Activated CD4-positive, alpha-beta T cell treated with anti-CD3 and anti-CD28 coated beads, Interleukin-10, Interleukin-2, amounts not matched to agents 100 ng/mL and 50 ng/mL, durations not matched to agents 16 hours and 8 hours (primary cell): ENCODE measurements at places on chromosomes 3 and 15.
A peak's percentile ranks its signal among the peaks of the same experiment; 100 is the strongest.

GRCh38 chr3:137304313-137305056 is 346.7 kb downstream of the IL20RB start:
- DNase-seq = no peak

DNA sequence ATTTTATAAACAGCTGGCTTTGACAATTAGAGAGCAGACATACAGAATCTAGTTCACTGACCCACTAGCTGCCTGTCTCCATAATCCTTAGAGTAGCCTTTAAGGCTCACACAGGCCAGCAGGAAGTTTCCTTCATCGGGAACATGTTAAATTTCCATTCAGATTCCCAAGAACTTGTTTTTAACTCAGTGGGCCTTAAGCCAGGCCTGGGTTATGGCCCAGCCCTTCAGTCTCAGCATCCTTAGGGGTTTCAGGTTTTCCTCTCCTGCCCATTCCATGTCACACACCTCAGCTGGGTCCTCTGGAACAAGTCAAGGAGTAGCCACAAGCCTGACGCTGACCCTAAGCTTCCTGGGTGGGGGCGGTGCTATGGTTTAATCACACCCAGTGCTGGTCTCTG is 15.0 kb downstream of the CDAN1 start:
- DNase-seq = no peak

DNA sequence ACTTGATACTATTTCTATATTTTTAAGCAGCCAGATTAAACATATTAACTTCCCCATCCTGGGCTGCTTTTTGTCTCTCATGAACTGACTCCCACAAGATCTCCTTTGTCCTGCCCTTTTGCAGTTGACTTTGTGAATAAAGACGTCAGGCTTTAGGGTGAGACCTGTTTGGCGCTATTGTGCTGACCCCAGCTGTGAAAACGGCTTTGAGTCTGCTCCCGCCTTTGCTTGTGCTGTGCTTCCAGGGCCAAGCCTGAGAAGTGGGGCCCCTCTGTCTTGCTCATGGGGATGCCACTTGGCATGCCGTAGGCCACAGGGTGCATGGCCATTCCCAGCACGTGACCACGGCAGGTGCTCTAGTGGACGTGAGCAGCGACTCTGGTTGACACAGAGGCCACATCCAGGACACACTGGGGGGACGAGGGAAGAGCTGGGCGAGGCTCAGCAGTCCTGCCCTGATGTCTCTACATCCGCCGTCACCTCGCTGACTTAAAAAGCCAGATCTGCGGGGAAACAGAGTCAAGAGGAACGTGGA is 268.9 kb upstream of the LYSMD4 start:
- DNase-seq = no peak

DNA sequence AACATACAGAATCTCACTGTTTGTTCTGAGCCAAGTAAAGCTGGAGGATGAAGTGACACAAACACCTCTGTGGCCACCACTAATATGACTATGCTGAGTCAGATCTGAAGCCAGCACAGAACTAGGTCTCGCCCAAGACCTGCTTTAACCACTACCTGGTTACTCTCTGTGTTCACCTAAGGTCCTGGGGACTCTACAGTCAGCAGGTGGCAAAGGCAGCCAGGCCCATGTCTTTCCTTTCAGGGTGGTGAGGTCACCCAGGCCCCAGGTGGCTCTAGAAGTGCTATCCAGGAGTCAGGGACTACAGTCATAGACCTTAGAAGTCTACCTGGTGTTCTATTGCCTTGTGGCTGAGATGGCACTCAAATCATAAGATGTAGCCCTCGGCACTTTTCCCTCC is 287.9 kb upstream of the ARRDC4 start:
- no peak for DNase-seq

DNA sequence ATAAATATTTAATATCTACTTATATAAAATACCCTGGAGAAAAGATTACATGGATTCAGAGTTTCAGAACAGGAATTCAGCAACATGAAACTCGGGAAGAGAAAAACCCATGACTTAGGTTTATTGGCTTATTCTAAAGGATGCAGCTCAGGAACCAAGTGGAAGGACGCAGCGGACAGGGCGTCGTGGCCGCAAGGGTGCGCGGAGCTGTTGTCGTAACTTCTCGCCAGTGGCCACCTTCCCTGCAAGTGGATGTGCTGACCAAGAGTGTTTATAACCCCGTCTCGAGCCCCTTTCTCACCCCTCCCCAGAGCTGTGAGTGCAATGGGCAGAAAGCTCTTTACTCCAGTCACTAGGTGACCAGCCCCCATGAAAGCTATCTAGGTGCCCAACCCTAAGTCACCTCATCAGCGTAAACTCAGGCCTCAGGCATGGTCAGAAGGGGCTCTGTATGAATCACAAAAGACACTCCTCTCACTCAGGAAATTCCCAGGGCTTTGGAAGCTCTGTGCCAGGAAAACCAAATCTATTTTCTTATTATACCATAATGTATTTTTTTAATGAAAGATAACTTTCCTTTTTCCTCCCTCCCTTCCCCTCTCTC is 77.3 kb downstream of the CHRNA7 start:
- no peak for DNase-seq

DNA sequence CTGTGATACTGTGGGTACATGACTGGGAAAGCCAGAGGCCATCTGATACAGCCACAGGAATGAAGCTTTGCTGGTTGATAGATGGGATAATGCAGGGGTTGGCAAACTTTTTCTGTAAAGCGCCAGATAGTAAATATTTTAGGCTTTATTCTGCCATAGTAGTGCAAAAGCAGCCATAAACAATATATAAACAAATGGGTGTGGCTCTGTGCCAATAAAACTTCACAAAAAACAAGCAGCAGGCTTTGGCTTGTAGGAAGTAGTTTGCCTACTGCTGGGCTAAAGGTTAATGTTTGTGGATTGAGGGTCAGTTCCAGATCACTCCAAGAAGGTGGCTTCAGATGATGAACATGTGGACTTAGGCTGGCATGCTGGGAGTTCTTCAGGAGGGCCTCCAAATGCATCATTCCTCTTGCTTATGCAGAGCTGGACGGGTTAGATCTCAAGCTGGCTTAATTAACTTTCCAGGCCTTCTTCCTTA is 305.7 kb downstream of the RPLP1 start:
- DNase-seq = no peak

DNA sequence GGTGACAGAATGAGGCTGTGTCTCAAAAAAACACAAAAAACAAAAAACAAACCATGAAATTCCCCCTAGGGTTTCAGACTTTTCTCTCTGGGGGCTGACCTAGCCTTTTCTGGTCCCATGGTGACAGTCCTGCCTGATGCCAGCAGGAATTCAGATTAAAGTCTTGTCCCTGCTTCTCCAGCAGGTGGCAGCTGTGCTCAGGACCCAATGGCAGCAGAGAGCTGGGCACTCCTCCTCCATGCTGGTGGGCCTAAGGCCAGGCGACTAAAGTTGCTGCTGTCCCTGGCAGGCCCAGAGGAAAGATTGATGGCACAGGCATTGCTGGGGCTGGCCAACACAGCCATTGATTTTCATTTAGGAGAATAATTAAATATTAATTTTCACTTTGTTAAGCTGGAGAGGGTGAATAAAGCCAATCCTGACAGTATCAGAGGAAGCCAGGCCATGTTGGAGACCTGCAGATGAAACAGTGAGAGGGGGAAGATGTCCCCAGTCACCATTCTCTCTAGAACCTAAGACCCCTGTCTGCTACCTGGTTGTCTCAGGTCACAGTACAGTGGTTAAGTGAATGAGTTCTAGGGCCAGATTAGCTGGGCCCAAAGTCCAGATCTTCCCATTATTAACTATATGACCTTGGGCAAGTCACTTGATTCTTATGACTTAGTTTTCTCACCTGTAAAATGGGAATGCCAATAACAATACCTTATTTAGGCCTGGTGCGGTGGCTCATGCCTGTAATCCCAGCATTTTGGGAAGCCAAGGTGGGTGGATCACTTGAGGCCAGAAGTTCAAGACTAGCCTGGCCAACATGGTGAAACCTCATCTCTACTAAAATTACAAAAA is 7.1 kb downstream of the CELF6 start:
- peak; percentile 72 for DNase-seq

DNA sequence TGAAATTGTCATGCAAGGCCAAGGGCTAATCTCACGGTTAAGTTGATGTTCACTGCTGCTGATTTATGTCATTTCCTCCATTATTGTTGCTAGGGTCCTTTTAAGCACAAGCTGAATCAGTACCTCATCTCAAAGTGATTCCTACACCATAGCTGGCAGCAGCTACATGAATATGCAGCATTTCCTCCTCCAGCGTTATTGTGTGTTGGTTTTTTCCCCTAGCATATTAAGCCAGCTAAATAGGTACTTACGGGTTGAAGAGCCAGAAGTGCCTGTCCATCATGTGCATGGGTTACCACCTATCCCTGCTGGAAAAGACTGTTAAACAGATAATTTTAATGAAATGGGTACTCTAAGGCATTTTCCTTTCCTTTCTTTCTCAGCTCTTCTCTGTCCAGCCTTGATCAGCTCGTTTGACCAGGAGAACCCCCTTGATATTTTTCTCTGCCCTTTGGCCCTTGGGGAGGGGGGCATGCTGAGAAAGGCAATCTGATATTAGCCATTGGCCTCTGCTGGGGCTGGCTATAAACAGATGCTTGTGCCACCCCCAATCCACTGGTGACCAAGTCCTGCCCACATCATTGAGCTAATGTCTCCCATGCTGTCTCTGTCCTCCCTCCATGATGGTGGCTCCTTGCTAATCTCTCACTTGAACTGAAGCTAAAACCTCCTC is 115.6 kb upstream of the PLXNA1 start:
- no peak for DNase-seq

- no peak for DNase-seq
Observed at GRCh38 chr3:126696701-126697267, 7.3 kb upstream of the CHCHD6 start.

DNA sequence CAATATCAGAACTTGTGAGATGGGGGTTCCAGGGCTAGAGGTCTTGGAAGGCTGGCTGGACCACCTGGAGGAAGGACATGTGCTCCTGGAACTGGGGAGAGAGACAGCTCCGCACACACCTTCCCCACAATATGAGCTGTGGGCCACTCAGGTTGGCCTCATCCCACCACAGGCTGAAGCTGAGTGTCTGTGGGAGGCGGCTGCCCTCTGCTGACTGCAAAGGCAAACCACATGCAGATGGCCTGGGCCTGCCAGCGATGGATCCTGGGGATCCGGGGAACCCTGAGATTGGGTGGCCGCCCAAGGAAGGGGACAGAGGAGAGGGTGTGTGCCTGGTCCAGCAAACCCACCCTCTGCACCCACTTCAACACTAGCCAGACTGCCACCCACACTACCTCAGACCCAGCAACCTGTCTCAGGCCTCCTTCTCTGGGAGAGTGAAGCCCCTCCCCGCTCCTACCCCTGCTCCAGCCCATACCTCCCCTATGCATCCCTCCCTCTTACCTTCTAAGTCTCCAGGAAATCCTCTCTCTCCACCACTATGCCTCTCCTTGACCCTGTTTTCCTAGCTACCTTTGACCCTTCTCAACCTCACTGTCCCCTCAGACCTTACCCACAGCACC is 44.8 kb downstream of the CYP11A1 start:
- peak; percentile 68 for DNase-seq

GRCh38 chr3:43695443-43695842 is 4.7 kb downstream of the ABHD5 start:
- no peak for DNase-seq

GRCh38 chr3:30982416-30983075 is 88.1 kb upstream of the GADL1 start:
- DNase-seq = no peak

DNA sequence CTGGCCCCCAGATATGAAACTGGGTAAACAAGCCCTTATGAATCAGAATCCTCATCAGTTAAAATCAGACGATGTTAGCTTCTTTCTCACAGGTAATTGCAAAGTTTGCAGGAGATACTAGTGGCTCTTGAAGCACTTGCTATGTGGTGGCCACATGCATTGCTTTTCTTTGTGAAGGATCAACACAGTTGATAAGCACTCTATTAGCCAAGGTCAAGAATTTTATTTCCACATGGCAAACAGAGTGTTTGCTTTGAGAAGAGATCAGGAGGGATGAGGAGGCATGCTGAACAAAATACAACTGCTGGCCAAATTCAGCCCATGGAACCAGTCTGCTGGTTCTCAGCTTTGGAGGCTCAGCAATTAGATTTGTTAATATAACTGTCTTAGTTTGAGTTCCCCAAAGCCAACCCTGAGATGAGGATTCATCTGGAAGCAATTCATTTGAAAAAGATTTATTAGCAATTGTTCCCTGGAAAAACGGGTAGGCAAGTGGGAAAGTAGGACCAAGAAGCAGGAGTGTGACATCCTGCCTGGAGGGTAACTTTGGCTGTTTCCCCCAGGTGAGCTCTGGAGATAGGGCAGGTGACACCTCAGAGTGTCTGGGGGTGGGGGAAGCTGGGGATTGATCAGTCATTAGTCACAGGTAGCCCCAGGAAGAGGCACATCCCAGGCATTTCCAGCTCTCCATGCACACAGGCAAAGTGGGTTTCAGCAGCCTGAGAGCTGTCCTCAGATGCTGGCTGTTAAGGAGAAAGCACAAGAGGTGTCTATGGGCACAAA is 180.3 kb downstream of the ABHD5 start:
- no peak for DNase-seq

DNA sequence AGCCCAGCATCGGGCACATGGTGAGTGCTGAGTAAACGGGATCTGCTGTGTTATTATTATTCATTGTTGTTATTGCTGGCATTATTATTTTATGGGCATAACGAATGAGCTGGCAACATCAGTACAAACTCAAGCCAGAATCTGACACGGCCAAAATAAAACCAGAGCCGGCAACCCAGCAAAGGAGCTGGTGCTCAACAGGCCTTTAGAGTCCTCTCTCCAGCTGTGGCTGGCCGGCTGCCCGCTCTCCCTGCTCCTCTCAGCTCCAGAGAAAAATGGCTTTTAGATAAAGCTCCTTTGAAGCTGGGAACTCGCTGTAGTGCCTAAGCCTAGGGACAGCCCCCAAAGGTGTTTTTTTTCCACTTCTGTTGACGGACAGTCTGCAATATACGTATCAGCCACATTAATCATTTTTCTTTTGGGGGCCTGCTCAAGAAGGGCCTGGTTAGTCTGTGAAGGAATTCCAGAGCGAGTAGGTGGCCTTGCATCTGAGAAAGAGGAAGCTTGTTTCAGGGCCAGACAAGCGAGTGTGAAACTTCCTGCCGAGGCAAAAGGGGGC is 193.9 kb upstream of the UBE2E1 start:
- no peak for DNase-seq

DNA sequence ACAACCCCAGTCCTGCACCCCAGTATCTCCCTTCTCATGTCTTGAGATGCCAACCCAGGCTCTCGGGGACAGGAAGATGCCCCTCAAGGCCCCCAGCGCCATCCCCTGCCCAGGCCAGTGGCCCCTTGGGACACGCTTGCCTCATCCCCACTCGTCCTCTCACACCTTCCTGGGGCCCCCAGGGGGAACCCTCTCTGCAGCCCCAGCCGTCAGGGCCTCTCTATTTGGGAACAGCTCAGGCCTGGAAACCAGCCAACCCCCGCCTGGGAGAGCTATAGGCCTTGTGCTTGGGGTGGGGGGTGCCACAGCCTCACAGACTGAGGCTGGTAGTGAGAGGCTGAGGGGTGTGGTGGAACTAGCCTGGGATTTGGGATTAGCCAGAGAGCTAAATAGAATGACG is 7.8 kb downstream of the LINGO1 start:
- DNase-seq = no peak

- DNase-seq = no peak
Observed at GRCh38 chr3:136909187-136909586, 47.2 kb downstream of the NCK1 start.

- no peak for DNase-seq
Observed at GRCh38 chr3:160312014-160312624, 86.9 kb downstream of the C3orf80 start.

GRCh38 chr3:153528473-153528872 is 366.4 kb downstream of the RAP2B start:
- no peak for DNase-seq
